Neuronal stem cell (in vitro differentiated cells): ENCODE measurements at places on chromosomes 11 and 22.

DNA sequence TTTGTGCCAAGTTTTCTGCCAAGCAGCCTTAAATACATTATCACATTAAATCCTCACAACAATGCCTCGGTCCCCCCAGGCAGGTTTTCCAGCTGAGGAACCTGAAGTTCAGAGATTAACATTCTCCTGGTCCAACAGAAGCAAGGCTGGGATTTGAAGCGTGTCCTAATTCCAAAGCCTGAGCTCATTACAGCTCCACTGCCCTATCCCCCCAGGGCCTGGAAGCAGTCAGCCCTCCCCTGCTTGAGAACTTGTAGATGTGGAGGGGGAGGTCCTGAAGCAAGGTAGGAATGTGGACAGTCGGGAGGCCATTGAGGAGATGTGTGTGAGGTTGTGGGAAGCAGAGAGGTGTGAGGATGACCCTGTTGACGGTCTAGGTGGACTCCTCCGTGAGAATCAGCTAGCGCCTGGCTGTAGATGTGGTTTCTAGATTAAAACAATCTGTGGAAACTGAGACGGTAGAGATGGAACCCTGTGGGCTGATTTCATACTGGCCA is 8.1 kb downstream of the GRAMD1B start:
- no peaks in the 10 kb centered on the region for H3K36me3 ChIP-seq
- no peak overlapping the region for H3K27ac ChIP-seq
- peaks cover 15% of the 10 kb centered on the region for H3K4me1 ChIP-seq

DNA sequence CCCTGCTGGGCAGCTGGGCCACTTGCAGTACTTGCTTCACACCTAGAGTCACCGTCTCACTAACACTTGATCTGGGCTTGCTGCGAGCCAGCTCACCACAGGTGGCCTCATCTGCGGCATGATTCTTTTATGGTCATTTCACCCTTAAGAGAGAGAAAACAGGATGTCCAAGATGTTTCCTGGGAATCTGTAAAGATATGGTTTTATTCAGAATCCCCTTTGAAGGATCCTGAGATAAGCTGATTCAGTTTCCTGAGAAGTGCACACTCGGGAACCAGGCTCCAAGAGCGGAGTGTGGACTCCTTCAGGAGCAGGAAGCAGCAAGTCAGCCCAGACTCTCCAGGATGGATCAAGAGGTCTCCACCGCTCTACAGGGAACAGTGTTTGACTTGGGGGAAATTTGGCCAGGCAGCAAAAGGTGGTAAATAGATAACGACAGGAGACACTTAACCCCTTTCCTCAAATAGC is 21.8 kb upstream of the TP53AIP1 start:
- H3K4me1 ChIP-seq = peaks cover 4% of the 10 kb centered on the region
- DNase-seq = no peak
- H3K27me3 ChIP-seq = no peaks in the 10 kb centered on the region
- H3K4me3 ChIP-seq = no peak overlapping the region
- H3K36me3 ChIP-seq = peaks cover 32% of the 10 kb centered on the region
- H3K27ac ChIP-seq = no peak overlapping the region

- no peaks in the 10 kb centered on the region for H3K36me3 ChIP-seq
- no peaks in the 10 kb centered on the region for H3K4me1 ChIP-seq
- no peak overlapping the region for H3K27ac ChIP-seq
- DNase-seq = no peak
These were observed 636.8 kb upstream of the CCDC179 start for GRCh38 chr11:23497040-23497439.

DNA sequence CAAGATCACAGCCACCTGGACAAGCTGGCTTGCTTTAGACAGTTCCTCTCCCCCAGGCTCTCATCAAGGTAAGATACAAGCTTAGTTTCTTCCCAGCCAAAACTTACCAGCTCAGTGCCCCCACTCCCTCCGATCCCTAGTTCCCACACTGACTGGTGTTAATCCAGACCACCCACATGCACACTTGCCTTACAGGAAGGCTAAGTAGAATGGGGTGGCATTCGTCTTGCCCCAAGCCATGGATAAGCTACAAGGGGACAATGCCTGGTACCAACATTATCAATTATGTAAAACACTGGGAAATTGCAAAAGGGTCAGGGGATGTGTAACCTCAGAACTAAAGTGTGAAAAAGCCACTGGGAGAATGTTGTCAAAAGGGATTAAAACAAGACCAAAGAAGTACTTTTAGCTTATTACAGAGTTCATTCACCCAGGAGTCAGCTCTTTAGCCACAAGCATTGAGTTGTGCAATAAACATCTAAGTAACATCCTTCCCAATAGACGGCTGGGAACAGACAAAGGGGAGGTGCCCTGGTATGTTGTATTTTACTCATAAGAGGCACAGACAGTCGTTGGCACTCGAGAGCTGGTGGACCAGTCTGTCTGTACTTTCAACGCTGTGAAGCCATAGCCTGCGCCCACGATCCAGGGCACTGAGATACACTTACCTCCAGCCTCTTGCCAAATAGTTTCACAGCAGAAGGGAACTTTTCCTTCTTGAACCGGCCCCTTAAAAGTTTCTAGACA is 1.1 kb downstream of the DHCR7 start:
- peak overlapping the region; percentile 62 for H3K27ac ChIP-seq
- no peak for DNase-seq
- H3K36me3 ChIP-seq = peaks cover 57% of the 10 kb centered on the region
- peaks cover 14% of the 10 kb centered on the region for H3K4me1 ChIP-seq
- H3K4me3 ChIP-seq = peak overlapping the region; percentile 96

- H3K27ac ChIP-seq = no peak overlapping the region
- no peaks in the 10 kb centered on the region for H3K36me3 ChIP-seq
- DNase-seq = no peak
- no peak overlapping the region for H3K4me3 ChIP-seq
These were observed 181.0 kb downstream of the TENM4 start for GRCh38 chr11:79259800-79260199.

DNA sequence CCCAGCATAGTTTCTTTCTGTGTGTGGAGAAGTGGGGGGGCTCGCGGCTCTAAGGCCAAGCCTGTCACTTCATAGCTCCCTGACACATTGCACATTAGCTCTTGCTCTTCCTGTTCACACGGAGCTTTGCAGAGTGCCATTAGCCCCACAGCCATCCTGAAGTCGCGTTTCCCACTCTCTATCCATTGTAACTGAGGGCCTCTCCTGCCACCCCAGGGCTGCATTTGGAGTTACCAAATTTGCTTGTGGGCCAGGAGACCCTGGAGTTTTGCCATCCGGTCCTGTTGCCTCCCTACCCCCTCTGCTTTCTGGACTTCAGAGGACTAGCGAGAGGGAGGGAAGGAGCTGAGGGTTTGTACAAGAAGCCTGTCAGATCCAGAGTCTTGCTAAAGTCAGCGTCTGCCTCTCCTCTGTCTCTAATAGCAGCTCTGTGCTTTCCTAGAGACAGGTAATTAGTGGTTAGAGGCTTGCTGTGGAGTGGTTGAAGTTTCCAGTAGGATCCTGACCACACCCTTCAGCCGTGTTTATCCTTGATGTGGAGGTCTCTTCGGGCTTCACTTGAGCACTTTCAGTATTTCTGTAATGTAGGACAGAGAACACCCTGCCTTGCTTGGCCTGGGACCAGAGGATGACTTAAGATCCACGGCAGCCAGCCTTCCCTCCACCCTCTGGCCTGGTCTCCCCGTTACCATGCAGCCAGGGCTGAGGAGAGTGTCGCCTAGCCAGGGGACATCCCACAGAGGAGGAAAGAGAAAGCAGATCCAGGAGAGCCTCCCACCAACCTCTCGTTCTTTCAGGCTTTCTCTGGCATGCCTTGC is 14.1 kb downstream of the DCPS start:
- DNase-seq = no peak
- no peaks in the 10 kb centered on the region for H3K36me3 ChIP-seq
- H3K4me1 ChIP-seq = peaks cover 4% of the 10 kb centered on the region
- no peak overlapping the region for H3K27ac ChIP-seq

DNA sequence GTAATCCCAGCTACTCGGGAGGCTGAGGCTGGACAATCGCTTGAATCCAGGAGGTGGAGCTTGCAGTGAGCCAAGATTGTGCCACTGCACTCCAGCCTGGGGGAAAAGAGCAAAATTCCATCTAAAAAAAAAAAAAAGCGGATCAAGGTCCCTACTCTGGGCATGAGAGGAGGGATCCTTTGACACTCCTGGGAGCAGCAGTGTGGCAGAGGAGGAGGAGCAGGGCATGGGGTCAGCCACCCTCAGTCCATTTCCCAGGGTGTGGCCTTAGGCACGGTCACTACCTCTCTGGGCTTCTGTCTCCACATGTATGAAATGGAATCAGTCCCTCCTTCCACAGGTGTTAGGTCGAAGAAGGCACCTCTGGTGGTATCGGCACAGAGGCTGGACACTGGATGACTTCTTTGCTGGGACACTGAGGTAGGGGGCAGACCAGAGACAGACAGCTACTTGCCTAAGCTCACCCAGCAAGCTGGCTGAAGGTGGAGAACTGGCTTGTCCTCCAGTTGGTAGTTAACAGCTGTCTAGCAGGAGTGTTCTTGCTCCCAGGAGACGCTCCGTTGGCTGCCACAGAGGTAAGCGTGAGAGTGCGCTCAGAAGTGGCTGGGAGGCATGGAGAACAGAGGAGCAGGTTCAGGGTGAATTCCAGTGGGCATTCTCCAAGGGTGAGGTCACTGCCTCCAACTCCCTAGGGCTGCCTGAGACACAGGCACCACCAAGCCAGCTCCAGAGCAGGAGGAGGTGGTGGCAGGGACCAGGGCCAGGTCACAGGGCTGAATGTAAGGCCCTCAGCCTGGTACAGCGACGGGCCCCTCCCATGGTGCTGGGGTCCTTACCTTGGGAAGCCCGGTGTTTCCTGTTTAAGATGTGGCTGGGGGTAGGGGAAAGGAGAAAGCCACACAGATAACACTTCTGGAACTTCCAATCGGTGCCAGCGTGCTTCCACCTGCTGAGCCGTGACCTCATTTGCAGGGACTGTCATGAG is 19.5 kb downstream of the TXN2 start:
- H3K27ac ChIP-seq = no peak overlapping the region
- H3K27me3 ChIP-seq = no peaks in the 10 kb centered on the region
- DNase-seq = no peak
- no peak overlapping the region for H3K4me3 ChIP-seq

GRCh38 chr22:42797011-42797410 is 60.1 kb downstream of the ARFGAP3 start:
- DNase-seq = no peak
- peaks cover 52% of the 10 kb centered on the region for H3K36me3 ChIP-seq
- H3K27me3 ChIP-seq = no peaks in the 10 kb centered on the region
- H3K4me3 ChIP-seq = no peak overlapping the region
- no peak overlapping the region for H3K27ac ChIP-seq
- no peaks in the 10 kb centered on the region for H3K4me1 ChIP-seq

DNA sequence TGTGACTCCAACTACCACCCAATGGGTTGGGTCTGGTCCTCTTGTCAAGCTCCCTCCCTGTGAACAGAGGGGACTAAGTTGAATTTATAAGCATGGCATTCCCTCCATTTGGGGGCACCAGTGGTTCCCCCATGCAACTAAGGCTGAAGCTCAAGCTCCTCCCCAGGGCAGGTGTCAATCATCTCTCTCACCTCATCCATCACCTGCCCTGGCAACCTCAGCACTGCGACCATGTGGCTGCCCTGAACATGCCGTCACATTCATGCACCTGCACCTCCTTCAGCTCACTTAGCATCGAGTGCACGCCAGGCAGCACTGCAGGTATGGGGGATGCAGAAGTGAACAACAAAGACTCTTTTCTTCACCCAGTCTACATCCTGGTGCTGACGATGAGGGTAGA is 799.3 kb downstream of the TBC1D22A start:
- H3K27ac ChIP-seq = no peak overlapping the region
- H3K4me1 ChIP-seq = no peaks in the 10 kb centered on the region
- H3K36me3 ChIP-seq = no peaks in the 10 kb centered on the region
- DNase-seq = no peak

DNA sequence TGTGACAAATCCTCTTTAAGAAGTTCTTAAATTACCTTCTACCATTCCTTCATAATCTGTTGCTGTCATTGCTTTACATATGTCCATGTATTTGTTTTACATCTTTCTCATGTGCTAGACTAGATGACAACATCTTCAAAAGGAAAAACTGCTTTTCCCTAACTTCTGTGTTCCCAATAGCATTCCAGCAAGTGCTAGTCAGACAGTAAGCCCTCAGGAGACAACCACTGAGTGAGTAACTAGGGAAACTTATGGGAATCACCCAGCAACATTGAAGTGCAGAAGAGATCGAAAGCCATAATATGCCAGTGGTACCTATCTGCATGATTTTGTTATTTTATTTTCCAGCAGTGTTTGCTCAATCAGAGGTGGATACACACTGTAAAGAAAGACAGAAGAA is 889.7 kb upstream of the API5 start:
- H3K36me3 ChIP-seq = no peaks in the 10 kb centered on the region
- H3K4me1 ChIP-seq = no peaks in the 10 kb centered on the region
- no peak overlapping the region for H3K27ac ChIP-seq
- no peak for DNase-seq

GRCh38 chr11:76184551-76184993 is 21.7 kb downstream of the WNT11 start:
- H3K36me3 ChIP-seq = no peaks in the 10 kb centered on the region
- no peak overlapping the region for H3K27ac ChIP-seq
- DNase-seq = no peak
- peaks cover 8% of the 10 kb centered on the region for H3K4me1 ChIP-seq

DNA sequence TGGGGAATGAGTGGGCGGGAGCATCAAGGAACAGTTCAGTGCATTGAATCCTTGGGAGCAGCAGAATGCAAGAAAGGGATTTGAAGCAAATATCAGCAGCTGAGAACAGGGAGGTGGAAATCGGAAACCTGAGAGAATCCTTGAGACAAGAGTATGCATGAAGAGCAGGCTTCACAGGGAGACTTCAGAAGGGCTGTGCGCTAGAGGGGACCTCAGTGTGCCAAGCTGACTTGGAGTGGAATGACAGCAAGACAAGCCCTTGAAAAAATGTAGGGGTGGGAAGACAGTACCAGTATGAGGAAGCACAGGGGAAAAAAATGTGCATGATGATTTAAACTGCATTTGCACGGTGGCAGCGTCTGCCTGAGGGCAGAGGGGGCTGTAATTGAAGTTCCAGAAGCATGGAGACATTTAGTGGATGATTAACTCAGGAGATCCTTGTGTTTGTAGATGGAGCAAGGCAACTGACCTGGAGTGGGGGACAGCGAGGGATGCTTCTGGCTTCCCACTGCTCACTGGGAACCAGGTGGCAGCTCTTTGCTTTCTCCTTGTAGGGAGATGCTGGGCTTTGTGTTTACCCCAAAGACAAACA is 204.9 kb upstream of the PLET1 start:
- H3K4me3 ChIP-seq = no peak overlapping the region
- H3K4me1 ChIP-seq = no peaks in the 10 kb centered on the region
- DNase-seq = no peak
- H3K36me3 ChIP-seq = no peaks in the 10 kb centered on the region
- H3K27me3 ChIP-seq = no peaks in the 10 kb centered on the region
- H3K27ac ChIP-seq = no peak overlapping the region

DNA sequence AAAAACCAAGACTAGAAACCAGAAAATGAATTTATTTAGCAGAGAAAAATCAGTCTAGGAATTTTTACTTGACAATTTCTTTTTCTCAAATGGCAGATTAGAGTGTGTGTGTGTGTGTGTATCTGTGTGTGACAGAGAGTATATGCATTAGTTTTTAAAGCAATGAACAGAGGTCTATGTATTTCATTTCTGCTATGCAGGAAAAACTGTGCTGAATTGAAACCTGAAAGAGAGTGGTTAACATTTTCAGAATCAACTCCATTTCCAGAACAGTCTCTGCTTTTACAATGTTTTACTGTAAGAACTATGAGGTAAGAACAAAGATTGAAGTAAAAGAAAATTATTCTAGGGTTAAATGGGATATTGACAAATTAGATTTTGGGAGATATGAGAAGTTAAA is 114.8 kb downstream of the GRM5 start:
- no peaks in the 10 kb centered on the region for H3K27me3 ChIP-seq
- no peak for DNase-seq
- no peaks in the 10 kb centered on the region for H3K4me1 ChIP-seq
- H3K36me3 ChIP-seq = no peaks in the 10 kb centered on the region
- no peak overlapping the region for H3K27ac ChIP-seq
